ENCODE measurements at places on chromosomes 4 and X.

- DNase-seq, result no peak
Observed at GRCh38 chr4:121738780-121739535, 26.0 kb downstream of the SMIM43 start.

DNA sequence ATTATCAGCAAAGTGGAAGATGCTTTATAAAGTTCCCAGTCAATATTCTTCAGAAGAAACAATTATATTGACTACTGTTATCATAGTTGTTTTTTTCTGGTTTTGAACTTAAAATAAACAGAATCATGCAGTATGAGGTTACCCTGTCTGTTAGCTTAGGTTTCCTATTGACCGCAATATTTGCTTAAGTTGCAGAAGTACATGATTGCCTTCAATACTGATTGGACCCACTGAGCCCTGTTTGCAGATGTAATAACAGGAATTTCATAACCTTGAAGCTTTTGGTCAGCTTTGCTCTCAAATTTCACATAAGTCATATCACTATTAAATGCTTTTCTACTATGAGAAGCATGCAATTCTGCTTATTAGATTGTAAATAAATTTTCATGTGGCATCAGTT lies 229.1 kb upstream of the FSTL5 start:
- no peak for DNase-seq

DNA sequence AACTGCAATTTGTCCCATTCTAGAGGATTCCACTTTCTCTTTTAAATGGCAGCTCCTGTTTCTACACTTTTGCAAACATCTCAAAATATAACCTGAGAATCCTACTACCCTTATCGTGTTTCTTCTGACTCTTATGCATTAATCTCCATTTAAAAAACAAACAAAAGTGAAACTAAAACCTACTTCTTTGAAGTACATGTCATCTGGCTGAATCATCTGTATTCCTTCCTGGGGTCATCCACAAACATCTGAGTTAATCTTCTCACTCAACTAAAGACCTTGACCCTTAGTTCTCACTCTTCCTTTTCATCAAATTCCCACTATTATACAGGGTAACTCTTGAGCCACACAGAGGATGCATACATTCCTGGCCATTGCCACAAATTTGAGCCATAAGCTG lies 584.8 kb downstream of the PPARGC1A start:
- no peak for DNase-seq

GRCh38 chr4:151690876-151691275 lies 69.9 kb downstream of the GATB start:
- DNase-seq, result no peak

GRCh38 chrX:96004386-96004785 lies 680.3 kb upstream of the DIAPH2 start:
- DNase-seq, result no peak

GRCh38 chrX:151397741-151398070 lies 700 bp downstream of the VMA21 start:
- no peak for DNase-seq

DNA sequence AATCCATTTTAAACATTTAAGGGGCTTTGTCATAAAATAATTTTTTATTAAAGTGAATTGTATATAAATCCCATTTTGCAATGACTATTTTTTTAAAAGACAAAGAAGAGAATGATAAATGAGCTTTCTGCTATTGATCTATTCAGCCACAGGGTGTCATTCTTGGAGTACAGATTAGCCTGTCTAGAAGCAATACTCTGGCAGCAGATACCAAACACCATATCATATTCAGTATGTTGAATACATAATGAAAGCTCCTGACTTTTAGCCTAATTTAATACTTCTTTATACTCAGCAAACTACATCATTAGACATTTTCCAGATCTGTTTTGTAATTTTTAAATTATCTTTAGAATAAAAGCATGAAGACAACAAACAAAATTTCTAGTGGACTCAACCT lies 496.3 kb downstream of the PDGFC start:
- no peak for DNase-seq

DNA sequence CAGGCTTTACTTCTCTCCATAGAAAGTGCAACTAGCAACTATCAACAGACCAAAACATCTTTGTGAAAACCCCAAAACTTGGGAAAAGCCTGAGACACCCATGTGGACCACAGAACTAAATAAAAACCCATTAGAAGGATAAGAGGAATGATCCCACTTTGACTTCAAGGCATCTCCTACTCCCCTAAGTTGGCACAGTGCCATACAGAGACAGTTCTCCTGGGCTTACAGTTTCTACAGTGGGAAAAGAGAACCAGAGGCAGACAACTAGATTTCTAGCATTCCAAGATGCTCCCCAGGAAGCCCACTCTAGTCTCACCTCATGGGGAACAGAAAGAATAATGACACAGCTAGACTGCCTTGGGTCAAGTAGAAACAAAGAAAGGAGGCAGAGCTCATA lies 20.4 kb downstream of the TMLHE start:
- no peak for DNase-seq

DNA sequence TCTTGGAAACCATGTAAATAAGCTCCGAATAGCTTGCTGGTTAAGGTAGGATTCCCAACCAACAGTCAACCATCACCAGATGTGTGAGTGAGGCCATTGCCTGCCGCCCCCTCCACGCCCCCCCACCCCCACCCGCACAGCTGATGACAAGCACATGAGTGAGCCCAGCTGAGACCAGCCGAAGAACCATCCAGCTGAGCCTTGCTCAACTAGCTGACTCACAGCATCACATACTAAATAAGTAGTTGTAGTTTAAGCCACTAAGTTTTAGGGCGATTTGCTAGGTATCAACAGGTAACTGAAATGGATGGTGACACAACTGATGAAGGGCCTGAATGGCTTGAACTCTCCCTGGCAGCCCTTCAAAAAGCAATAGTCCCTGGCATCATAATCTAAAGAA lies 1.6 kb upstream of the CCDC149 start:
- no peak for DNase-seq

DNA sequence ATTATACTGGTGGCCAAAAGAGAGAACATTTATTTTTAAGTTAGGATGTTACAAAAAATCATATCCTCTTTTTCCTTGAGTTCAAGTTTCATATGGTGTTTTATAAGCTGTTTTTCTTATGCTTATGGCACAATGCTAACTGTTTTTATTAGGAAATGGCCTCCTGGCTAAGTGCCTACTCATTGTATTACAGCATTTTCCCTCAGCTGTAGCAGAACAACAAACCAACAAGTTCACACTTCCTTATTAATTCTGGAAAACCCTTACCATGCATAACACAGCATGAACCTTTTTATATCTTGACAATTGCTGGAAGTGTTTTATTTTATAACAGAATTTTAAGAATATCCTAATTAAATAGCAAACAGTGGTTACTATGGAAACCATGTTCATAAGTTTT lies 165.8 kb downstream of the GASK1B start:
- no peak for DNase-seq

GRCh38 chrX:5646818-5647217 lies 581.8 kb downstream of the NLGN4X start:
- DNase-seq, result no peak

- DNase-seq, result no peak
Observed at GRCh38 chr4:25839233-25839632, 23.6 kb downstream of the SEL1L3 start.

DNA sequence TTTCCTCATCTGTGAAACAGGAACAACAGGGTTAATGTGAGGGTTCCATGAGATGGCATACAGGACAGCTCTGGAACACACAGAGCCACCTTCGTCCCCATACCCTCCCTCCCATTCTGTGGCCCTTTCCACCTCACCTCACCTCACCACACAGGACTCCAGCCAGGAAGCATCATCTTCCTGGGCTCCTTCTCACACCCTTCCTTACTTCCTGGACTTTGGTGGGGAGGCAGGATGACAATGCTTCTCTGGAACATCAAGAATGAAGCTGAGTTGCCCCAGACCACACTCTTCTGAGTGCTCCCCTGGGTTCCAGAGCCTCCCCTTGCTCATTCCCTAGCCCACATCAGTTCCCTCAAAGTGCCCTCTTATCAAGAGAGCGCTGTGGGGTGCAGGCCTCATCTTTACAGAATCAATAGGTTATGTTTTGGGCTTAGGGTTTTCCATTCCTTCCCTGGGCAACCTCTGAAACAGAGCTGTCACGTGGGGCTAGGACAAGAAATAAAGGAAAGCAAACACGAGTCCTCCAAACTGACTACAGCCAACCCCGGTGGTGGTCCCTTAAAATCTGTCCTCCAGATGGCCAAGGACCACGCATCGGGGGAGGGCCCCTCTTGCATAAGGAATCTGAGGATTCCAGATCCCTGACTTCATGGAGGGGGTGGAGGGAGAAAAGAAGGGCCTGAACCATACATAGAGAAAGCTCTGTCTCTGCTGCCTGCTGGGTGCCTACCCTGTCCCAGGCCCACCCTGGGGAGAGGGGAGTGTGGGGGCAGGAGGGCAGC lies 74.4 kb upstream of the ATP6AP2 start:
- DNase-seq, result no peak

GRCh38 chr4:106104276-106104675 lies 209.0 kb downstream of the NPNT start:
- DNase-seq, result no peak

DNA sequence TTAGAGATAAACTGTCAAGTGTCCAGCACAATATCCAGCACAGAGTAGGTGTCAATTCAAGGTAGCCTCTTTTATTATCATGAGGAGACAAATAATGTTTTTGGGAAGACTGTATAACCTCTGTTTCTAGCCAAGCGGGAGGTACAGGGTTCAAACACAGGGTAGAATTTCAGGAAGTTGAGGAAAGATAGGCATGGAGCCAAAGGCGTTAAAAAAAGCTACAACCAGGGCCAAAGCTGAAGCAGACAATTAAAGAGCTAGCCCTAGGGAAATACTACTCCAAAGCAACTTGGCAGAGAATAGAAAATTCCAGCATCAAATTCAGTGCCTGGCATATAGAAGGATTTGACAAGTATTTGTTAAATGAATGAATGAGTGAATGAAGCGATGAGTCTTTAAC lies 40.0 kb upstream of the CASK start:
- DNase-seq, result no peak

- DNase-seq, result no peak
Observed at GRCh38 chrX:23637187-23637586, 30.1 kb upstream of the PRDX4 start.

GRCh38 chr4:15738877-15739276 lies 36.0 kb downstream of the BST1 start:
- no peak for DNase-seq

DNA sequence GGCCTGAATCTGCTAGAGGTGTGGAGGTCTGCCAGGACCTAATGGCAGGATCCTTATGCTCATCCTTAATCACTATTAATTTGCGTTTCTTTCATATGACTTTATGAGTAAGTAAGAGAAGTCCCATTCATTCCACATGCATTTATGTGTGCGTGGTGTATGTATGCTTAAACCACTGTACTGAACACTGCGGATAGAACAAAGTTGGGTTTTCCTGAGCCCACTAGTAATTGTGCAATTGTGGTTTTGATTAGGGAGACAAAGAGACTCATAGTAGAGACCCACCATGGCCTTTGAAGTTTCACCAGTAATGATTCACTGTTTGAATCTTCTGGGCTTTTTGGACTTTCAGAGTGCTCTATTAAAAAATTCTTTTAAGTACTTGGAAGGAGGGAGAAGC lies 498.5 kb upstream of the DIPK2B start:
- DNase-seq, result no peak

GRCh38 chr4:152415980-152416379 lies 119.9 kb downstream of the FBXW7 start:
- no peak for DNase-seq

GRCh38 chrX:7852166-7852565 lies 9.2 kb downstream of the VCX start:
- DNase-seq, result no peak

DNA sequence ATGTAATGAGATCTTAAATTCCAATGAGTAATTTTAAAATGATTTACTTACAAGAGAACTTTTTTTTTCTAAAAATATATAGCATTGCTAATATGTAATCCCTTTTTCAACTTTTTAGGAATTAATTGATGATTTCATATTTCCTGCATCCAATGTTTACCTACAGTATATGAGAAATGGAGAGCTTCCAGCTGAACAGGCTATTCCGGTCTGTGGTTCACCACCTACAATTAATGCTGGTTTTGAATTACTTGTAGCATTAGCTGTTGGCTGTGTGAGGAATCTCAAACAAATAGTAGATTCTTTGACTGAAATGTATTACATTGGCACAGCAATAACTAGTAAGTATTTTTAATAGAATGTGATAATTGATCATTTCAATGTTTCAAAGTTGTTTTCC lies 113.2 kb downstream of the USP9X start:
- DNase-seq, result no peak

DNA sequence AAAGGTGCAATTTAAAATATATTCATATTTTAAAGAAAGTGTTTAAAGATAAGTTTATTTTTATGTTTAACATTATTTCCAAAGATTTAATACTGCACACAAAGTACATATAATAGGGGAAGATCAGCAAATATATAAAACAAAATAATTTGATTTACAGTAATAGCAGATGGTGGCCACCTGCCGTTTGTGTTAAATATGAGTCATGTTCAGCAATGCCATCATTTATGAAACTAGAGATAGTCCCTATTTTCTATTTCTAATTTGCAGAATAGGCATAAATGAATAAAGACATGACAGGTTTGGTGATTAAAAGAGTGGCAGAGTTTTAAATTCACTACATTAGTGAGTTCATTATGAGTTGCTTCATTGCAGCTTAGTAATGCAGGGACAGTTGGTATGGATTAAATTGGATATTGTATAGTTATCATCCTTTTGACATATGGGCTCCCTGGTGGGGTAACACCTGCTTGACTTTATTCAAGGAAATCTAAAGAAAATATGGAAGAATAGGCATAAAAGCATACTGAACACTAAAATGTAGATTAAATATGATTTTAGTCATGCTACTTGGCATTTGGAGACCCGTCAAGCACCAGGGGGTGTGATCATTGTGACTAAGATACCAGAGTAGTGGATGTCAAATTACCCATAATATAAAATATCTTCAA lies 78.8 kb upstream of the BANK1 start:
- no peak for DNase-seq

- no peak for DNase-seq
Observed at GRCh38 chr4:77172336-77172735, 15.3 kb downstream of the CCNG2 start.

- no peak for DNase-seq
Observed at GRCh38 chrX:14872355-14872754, 514 bp downstream of the FANCB start.

GRCh38 chrX:121579016-121579760 lies 531.8 kb downstream of the GLUD2 start:
- peak; percentile 1 for DNase-seq

- no peak for DNase-seq
Observed at GRCh38 chr4:77706717-77707116, 101.1 kb downstream of the CXCL13 start.

- no peak for DNase-seq
Observed at GRCh38 chrX:152405561-152405960, 45.6 kb downstream of the GABRA3 start.

DNA sequence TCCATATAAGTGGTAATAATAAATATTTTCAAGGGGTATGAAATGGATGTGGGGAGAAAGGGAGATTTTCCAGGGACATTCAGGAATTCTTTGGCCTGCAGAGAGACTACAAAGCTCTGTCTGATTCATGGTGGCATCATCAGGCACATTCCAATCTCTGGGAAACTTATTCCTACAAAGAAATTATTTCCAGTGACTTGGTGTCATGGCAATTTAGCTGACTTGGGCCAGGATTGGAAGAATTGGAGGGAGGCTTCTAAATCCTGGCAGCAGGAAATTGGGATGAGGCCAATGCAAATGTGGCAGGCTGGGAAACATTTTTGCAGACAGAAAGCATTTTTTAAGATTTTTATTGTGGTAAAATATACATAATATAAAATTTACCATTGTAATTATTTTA lies 204.6 kb downstream of the RTL9 start:
- no peak for DNase-seq

Measured in neural crest cell (in vitro differentiated cells).